ENCODE measurements at places on chromosomes 13 and 19.
A peak's percentile ranks its signal among the peaks of the same experiment; 100 is the strongest.

- no peak for DNase-seq
- peaks cover 32% of the 10 kb centered on the region for H3K4me1 ChIP-seq
- H3K4me3 ChIP-seq = peak overlapping the region; percentile 93
- H3K27me3 ChIP-seq = no peaks in the 10 kb centered on the region
- peaks cover 8% of the 10 kb centered on the region for H3K36me3 ChIP-seq
Measured at GRCh38 chr19:17404015-17404414, 1.4 kb downstream of the BST2 start.

GRCh38 chr13:49040872-49041271 is 65.2 kb downstream of the FNDC3A start:
- no peak for DNase-seq
- H3K36me3 ChIP-seq = no peaks in the 10 kb centered on the region
- H3K27me3 ChIP-seq = no peaks in the 10 kb centered on the region
- H3K4me1 ChIP-seq = peaks cover under 1% of the 10 kb centered on the region

DNA sequence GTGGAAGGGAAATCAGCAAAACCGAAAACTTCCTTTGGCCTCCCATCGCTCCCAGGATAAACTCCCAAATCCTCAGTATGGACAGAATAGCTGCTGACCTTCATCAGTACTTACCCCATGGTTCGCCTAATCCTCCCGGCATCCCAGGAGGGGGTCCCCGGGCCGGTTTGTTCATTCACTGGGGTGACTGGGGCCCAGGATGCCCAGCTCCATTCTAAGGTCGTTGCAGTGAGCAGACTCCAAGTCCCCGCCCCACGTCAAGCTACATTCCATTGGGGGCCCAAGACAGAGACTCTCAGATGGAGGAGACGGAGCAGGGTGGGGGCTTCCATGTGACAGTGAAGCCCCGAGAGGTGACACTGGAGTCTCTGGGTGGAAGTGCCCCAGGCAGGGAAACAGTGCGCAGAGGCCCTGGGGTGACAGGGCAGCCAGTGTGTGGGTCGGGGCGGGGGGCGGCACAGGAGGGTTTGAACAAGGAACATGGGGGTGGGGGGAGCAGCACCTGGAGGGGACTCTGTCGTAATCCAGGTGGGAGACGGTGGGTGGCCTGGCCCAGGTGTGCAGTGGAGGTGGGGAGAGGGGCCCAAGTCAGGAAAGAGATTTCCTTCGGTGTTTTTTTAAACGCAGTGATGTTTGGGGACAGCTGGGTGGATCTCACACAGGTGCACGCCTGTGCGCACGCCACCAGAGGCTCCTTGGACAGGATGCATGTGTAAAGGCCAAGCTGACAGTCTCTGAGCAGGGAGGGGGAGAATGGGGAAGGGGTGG is 5.1 kb downstream of the SSBP4 start:
- H3K27me3 ChIP-seq = no peaks in the 10 kb centered on the region
- no peak for DNase-seq
- H3K36me3 ChIP-seq = no peaks in the 10 kb centered on the region
- peaks cover 80% of the 10 kb centered on the region for H3K4me1 ChIP-seq
- no peak overlapping the region for H3K4me3 ChIP-seq
- H3K27ac ChIP-seq = peak overlapping the region; percentile 70

GRCh38 chr13:25231517-25231916 is 55.8 kb downstream of the MTMR6 start:
- H3K27ac ChIP-seq = no peak overlapping the region
- H3K36me3 ChIP-seq = no peaks in the 10 kb centered on the region
- DNase-seq = no peak
- no peaks in the 10 kb centered on the region for H3K4me1 ChIP-seq
- no peaks in the 10 kb centered on the region for H3K27me3 ChIP-seq

DNA sequence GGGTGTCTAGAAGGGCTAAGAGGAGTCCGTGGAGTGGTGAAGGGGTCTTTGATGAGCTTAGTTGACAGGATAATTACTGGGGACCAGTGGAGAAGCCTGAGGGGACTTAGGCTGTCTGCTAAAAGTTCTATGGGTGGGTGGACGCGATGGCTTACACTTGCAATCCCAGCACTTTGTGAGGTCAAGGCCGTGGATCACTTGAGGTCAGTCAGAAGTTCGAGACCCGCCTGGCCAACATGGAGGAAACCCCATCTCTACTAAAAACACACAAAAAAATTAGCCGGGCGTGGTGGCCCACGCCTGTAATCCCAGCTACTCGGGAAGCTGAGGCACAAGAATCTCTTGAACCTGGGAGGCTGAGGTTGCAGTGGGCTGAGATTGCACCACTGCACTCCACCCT is 2.8 kb upstream of the GSK3A start:
- no peak overlapping the region for H3K4me3 ChIP-seq
- peak overlapping the region; percentile 89 for H3K27ac ChIP-seq
- H3K27me3 ChIP-seq = no peaks in the 10 kb centered on the region

- no peak overlapping the region for H3K4me3 ChIP-seq
- H3K36me3 ChIP-seq = no peaks in the 10 kb centered on the region
- no peak for DNase-seq
- no peaks in the 10 kb centered on the region for H3K4me1 ChIP-seq
- H3K27ac ChIP-seq = no peak overlapping the region
Measured at GRCh38 chr13:33197541-33197971, 88.0 kb downstream of the STARD13 start.

- no peak overlapping the region for H3K27ac ChIP-seq
- no peak overlapping the region for H3K4me3 ChIP-seq
- H3K27me3 ChIP-seq = no peaks in the 10 kb centered on the region
- no peaks in the 10 kb centered on the region for H3K36me3 ChIP-seq
- DNase-seq = no peak
Measured at GRCh38 chr13:95560387-95560786, 7.9 kb downstream of the CLDN10 start.

GRCh38 chr13:94239135-94239534 is 240.3 kb downstream of the DCT start:
- H3K4me1 ChIP-seq = peaks cover 23% of the 10 kb centered on the region
- no peak overlapping the region for H3K4me3 ChIP-seq
- no peaks in the 10 kb centered on the region for H3K27me3 ChIP-seq
- DNase-seq = peak; percentile 10

DNA sequence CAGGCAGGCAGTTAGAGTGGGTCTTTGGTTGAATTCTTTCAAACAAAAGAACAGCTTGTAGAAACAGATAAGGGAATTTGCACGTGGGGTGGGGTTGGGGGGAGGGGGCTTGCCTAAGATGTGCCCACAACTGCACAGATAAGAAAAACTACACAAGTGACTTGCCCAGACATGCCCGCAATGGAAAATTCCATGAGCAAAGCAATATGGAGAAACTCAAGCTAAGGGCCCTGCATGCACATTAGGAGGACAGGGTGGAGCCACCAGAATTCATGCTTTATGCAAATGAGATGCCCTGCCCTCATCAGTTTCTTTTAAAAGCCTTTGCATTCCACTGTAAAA is 755.6 kb upstream of the MIR17HG start:
- DNase-seq = no peak
- H3K4me1 ChIP-seq = no peaks in the 10 kb centered on the region
- H3K4me3 ChIP-seq = no peak overlapping the region
- no peak overlapping the region for H3K27ac ChIP-seq
- no peaks in the 10 kb centered on the region for H3K36me3 ChIP-seq
- no peaks in the 10 kb centered on the region for H3K27me3 ChIP-seq

DNA sequence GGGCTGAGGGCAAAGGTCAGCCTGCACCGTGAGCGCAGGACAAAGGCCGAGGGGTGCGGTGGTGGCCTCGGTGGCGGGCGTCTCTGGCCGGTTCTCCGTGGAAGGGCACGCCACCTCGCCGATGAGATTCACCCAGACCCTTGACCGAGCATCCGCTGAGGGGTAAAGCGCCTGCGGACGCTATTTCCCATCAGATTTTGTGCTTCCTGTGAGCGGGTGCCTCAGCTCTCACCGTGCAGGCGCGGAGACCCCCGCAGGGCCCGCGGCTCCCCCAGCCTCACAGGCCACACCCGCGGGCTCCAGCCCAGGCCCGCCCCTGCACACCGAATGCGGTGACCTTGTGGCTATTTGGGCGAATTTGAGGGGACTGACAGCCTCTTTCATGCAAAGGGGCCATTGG is 348.0 kb downstream of the TEX29 start:
- no peak overlapping the region for H3K27ac ChIP-seq
- no peaks in the 10 kb centered on the region for H3K4me1 ChIP-seq
- no peaks in the 10 kb centered on the region for H3K36me3 ChIP-seq
- H3K27me3 ChIP-seq = no peaks in the 10 kb centered on the region
- H3K4me3 ChIP-seq = no peak overlapping the region
- no peak for DNase-seq

- H3K36me3 ChIP-seq = no peaks in the 10 kb centered on the region
- H3K27ac ChIP-seq = no peak overlapping the region
- H3K4me3 ChIP-seq = no peak overlapping the region
- H3K27me3 ChIP-seq = no peaks in the 10 kb centered on the region
- H3K4me1 ChIP-seq = peaks cover 10% of the 10 kb centered on the region
- no peak for DNase-seq
Measured at GRCh38 chr13:45315520-45316167, 25.3 kb downstream of the TPT1 start.

GRCh38 chr13:105364191-105364590 is 1171.3 kb downstream of the EFNB2 start:
- no peak overlapping the region for H3K27ac ChIP-seq
- no peaks in the 10 kb centered on the region for H3K36me3 ChIP-seq
- no peaks in the 10 kb centered on the region for H3K27me3 ChIP-seq
- no peak overlapping the region for H3K4me3 ChIP-seq
- DNase-seq = no peak
- no peaks in the 10 kb centered on the region for H3K4me1 ChIP-seq

DNA sequence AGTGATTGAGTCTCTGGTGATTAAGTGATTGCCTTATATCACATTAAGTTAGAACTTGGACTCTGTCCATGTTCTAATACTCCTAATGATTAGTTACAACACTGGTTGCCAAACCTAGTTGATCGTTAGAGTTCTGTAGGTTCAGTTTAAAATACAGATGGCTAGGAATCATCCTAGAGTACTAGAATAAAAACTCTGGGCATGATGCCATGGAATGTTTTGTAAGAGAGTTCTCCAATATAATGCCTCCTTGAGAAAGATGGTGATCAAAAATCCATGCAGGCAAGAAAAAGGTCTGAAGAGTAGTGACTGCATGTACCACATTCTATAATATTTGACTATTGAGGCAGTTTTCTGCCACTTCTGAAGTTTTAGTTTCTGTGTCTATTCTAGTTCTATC is 176.3 kb downstream of the GPC5 start:
- no peak for DNase-seq
- no peaks in the 10 kb centered on the region for H3K4me1 ChIP-seq
- H3K36me3 ChIP-seq = no peaks in the 10 kb centered on the region
- no peaks in the 10 kb centered on the region for H3K27me3 ChIP-seq

GRCh38 chr13:56352361-56352760 is 788.4 kb upstream of the PRR20A start:
- H3K36me3 ChIP-seq = no peaks in the 10 kb centered on the region
- no peaks in the 10 kb centered on the region for H3K27me3 ChIP-seq
- DNase-seq = no peak
- no peaks in the 10 kb centered on the region for H3K4me1 ChIP-seq
- no peak overlapping the region for H3K27ac ChIP-seq

DNA sequence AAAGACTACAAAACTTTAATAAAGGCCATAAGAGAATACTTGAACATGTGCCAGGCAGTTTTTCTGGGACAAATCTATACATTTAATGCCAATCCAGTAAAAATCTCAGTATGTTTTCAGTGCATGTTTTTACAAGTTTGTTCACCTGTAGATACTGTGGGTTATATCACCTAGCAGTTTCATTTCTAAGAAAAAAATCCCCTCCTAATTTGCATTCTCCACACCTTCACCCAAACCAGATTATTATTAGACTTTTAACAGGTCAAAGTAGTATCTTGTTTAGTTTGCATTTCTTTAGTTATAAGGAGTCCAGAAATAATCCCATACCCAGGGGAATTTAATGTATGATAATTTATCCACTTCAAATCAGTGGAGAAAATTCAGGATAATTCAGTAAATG is 17.0 kb upstream of the LPAR6 start:
- no peak for DNase-seq
- H3K4me1 ChIP-seq = peaks cover 47% of the 10 kb centered on the region
- H3K4me3 ChIP-seq = no peak overlapping the region
- no peak overlapping the region for H3K27ac ChIP-seq
- no peaks in the 10 kb centered on the region for H3K27me3 ChIP-seq

GRCh38 chr19:33152176-33152575 is 20.3 kb downstream of the WDR88 start:
- H3K27me3 ChIP-seq = no peaks in the 10 kb centered on the region
- no peak overlapping the region for H3K27ac ChIP-seq
- no peaks in the 10 kb centered on the region for H3K4me1 ChIP-seq
- no peak for DNase-seq

GRCh38 chr19:48842789-48843162 is 6.5 kb upstream of the HSD17B14 start:
- no peaks in the 10 kb centered on the region for H3K4me1 ChIP-seq
- DNase-seq = peak; percentile 53
- H3K27me3 ChIP-seq = no peaks in the 10 kb centered on the region
- H3K27ac ChIP-seq = no peak overlapping the region
- no peaks in the 10 kb centered on the region for H3K36me3 ChIP-seq

DNA sequence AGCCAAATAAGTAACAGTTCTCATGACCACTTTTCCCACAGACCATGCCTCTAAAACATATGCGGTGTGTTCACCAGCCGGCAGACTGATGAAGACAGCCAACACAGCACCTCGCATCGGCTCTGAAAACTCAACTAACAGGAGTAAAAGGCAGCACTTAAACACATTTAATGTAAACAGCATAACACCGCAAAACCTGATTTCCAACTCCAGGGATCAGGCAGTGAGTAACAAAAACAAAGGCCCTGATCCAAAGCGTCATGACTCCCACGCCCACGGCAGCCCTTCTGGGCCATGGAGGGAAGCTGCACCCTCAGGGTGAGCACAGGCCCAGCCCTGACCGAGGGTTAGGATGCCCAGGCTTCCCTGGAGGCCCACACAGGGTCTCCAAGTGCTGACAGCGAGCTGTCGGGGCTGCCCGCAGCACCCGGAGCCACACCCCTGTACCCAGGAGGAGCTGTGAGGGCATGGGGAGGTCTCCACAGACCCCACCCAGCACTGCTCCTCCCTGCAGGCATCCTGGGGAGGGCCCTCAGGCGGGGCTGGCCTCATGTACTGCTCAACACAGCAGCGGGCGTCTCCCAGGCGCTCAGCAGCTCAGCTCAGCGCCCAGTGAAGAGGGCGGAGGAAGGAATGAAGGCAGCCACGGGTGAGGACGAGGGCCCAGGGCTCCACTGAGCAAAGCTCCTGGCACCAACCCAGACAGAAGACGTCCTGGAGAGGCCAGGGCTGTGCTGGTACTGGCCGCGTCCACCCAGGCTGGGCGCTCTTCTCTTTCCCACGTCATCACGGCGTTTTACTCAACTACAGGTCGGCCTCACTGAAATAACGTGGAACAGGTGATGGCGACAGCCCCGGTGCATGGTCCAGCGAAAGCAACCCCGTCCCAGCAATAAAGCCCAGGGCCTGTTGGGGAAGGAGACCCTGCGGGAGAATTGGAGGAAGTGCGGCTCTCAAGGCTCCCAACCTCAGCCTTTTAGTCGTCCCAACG is 53.7 kb downstream of the RASA3 start:
- H3K36me3 ChIP-seq = peaks cover 37% of the 10 kb centered on the region
- no peak overlapping the region for H3K27ac ChIP-seq
- peaks cover 68% of the 10 kb centered on the region for H3K4me1 ChIP-seq
- DNase-seq = no peak
- H3K27me3 ChIP-seq = no peaks in the 10 kb centered on the region

All from CD4-positive, alpha-beta memory T cell (primary cell).